Activated CD8-positive, alpha-beta memory T cell treated with anti-CD3 and anti-CD28 coated beads for 1 hour (primary cell): ENCODE measurements at places on chromosomes 7 and 10.

DNA sequence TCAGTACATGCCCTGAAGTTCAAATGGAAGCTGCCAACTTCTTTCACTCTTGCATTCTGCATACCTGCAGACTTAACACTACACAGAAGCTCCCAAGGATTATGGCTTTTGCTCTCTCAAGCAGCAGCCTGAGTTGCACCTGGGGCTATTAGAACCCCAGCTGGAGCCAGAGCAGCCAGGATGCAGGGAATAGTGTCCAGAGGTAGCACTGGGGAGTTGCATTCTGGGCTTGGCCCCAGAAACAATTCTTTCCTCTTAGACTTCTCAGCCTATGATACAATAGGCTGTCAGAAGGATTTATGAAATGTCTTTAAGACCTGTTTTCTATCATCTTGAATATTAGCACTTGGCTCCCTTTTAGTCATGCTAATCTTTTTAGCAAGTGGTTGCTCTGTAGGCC lies 886.7 kb upstream of the GHITM start:
- DNase-seq: no peak

GRCh38 chr10:62076891-62077290 lies 175.4 kb downstream of the ARID5B start:
- no peak for DNase-seq

DNA sequence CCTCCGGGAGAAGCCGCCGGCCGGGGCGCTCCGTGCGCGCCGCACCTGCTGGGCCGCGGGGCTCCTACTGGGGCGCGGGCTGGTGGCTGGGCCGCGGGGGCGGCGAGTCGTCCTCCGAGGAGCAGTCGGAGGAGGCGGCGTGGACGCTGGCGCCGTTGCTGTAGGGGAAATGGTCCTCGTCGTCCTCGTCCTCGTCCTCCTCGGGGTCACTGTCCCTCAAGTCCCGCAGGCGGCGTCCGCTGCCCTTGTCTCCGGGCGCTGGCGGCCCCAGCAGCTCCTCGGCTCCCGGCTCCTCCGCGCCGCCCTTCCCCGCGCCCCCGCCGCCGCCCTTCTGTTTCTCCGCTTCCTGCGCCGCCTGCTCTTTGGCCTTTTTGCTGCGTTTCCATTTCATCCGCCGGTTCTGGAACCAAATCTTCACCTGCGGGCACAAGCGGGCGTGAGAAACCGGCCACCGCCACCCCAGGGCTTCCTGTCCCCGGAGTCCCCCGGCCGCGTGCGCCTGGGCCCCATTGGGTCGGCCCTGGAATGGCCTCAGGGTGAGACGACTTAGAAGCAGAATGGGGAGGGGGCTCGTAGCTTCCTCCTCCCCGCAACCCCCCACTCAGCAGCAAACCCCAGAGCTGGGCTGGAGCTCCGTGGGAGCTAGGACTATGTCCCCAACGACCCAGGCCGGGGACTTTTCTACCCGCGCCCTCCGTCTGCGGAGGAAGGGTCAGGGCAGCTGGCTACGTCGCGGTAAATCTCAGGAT lies 4.8 kb downstream of the MNX1 start:
- no peak for DNase-seq

DNA sequence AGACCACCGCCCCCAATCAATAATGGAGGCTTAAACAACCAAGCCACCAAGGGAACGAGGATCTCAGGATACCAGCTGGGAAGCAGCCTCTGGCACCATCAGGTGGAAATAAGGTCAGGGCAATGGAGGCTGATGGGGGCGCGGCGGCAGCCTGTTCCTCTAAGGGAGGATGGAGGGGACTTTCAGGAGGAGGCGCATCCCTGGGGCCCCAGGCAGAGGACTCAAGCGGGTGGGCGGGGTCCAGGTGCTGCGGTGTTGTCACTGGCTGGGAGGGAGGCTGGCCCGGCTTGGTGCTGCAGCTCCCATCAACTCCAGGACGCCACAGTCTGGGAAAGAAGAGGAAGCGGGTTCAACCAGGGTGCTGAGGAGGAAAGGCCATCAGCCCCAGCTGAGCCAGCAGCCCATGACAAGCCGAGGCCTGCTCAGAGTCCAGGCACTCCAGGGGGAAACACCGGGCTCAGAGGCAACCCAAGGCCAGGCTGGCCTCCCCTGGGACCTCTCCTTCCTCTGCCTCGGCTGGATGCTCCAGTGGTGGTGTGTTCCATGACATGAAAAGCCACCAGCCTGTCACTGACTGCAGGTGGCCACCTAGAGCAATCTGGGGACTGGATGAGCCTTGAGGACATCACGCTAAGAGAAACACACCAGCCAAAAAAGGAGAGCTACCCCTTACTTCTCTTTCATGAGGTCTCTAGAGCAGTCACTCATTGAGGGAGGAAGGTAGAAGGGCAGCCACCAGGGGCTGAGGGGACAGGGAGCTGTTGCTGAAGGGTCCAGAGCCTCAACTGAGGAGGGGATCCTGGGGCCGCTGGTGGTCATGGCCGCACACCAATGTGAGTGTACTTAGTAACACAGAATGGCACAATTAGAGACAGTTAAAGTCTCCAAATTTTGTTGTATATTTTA lies 4.6 kb downstream of the GIGYF1 start:
- no peak for DNase-seq

- no peak for DNase-seq
These were observed 854 bp downstream of the MTG1 start for GRCh38 chr10:133394801-133395221.

- DNase-seq: no peak
These were observed 303.2 kb downstream of the DOCK4 start for GRCh38 chr7:111903016-111903415.

DNA sequence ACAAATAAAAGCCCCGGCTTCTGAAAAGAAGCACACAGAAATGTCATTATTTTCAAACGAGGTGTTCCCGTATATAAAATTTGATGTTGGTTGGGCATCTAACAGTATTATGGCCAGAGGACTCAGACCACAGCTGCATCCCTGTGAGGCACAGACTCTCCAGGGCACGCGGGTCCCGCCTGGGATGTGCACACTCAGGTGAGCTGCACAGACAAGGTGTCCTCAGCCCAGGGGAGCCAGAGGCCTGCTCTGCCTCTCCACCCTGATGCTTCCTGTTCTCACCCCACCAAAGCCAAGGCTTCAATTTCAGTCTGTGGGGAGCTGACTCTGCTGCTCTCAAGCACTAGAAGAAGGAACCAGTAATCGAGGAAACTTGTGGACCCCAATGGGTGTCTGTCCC lies 1.7 kb upstream of the CYP2E1 start:
- DNase-seq: no peak

DNA sequence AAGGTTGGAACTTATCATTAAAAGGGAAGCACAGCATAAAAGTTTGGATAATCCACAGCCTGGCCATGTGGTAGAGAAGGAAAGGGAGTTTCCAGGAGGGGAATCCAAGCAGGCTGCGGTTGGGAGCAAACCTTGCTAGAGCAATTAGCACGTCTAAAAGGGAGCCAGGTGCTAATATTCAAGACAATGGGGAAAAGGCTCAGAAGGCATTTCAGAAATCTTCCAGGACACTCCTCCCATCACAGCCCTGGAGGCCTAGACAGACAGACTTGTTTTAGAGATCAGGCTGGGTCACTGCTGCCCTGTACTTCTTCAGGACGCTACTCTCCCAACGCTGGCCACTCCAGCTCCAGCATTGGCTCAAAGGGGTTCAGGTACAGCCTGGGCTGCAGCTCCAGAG lies 96.2 kb upstream of the KAT6B start:
- DNase-seq: no peak

DNA sequence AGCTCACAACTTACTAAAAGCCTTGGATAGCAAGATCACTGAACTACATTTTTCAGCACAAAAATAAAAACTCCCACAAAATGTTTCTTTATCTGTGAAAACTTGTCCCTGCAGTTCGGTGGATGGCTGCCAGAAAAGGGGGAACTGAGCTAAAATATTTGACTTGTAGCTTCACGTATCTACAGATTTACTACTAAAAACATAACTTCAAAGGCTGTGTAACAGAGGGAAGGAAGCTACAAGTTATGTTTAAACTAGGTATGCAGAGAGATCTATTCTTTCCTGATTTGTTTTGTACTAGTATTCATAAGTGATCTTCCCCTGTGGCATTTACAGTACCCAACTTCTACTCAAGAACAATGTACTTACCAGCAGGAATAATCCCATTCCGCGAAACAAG lies 25.1 kb downstream of the SGCE start:
- no peak for DNase-seq

GRCh38 chr7:99459087-99459486 lies 6.9 kb downstream of the ATP5MF start:
- DNase-seq: no peak

DNA sequence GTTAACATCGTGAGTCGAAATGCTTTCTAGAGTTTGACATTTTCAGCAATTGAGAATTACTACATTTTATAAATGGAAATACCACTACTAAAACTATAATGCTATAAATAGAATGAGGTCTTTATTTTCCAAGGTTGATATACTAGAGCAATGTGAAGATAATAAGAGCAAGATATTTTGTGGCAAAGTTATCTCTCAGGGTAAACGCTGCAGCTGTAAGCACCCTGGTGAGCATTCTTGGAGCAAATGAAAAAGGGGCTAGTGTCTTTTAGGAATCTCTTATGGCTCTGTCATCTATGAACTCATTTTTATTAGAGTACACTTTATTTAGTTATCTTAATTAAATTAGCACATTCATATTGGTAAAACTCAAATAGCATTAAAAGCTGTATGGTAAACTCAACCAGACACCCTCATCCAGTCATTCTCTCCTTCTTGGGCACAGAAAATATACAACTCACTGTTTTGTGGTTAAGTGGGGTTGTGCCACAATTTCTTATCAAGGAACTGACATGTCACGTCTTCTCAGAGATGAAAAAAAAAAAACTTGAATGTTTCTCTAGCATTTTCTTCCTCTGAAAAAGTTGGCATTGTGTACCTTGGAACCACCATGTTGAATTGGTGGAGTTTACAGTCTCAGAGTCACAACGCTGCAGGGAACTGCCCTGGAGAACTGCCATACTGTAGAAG lies 289.5 kb upstream of the PFKP start:
- DNase-seq: no peak

- no peak for DNase-seq
These were observed 404.3 kb upstream of the NPVF start for GRCh38 chr7:25632616-25633015.
